ENCODE measurements at places on chromosomes 3 and 15.

DNA sequence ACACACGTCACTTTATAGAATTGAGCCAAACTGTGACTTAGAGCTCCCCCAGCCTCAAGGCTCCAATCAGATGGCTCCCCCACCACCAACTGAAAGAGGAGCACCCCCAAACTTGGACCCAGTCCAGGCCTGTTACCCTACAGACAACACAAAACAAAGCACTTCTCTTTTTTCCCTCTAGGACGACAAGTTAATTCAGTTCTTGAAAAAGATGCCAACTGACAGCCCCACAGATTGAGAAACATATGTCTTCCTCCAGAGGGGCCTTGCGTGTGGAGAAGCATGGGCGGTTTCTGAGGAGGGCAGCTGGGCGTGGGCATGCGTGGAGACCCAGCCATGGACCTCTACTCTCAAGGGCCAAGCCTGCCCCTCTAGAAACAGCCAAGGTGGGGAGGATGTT lies 229.5 kb downstream of the SHQ1 start:
- no peak for DNase-seq

DNA sequence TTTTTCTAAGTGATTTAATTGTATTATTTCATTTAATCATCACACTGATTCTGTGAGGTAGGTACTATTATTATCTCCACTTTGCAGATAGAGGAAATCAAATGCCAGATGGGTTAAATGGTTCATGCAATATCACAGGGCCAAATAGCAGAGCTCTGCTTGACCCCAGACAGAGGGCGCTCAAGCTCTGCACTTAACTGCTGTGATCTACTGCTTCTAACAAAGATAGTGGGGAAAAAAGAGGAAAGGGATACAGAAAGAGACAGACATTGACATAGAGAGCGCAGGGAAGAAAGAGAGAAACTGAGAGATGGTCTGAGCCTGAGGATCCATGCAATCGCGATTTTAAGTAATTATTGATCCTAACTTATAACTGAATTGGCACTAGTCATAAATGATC lies 279.1 kb upstream of the THRB start:
- DNase-seq = peak; percentile 72

GRCh38 chr3:23002836-23003732 lies 200.0 kb upstream of the UBE2E2 start:
- DNase-seq = peak; percentile 45

DNA sequence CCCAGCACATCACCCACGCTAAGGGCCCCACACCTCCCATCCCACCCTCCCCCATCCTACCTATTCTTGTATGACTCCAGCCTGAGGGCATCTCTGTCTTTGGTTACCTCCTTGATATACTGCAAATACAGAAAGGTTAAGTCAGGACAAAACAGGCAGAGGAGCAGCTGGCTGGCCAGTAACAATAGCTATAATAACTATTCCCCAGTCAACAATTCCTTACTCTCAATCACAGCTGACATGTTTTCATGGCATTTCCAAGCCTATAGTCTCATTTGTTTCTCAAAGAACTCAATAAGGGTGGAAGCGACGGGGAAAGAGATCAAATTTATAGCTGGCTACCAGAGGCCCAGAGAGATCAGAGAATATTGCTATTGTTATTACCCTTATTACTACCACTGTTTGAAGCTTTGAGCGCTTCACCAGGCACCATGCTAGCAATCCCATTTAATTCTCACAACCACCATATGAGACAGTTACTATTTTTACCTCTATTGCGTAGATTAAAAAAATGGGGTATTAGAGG lies 93.0 kb upstream of the C2CD4B start:
- no peak for DNase-seq

All from fibroblast of skin of back (primary cell).